Activated CD8-positive, alpha-beta memory T cell treated with anti-CD3 and anti-CD28 coated beads for 24 hours (primary cell): ENCODE measurements at places on chromosomes 2 and 18.

- DNase-seq = no peak
These were observed 245.6 kb downstream of the HDAC4 start for GRCh38 chr2:239154971-239155805.

DNA sequence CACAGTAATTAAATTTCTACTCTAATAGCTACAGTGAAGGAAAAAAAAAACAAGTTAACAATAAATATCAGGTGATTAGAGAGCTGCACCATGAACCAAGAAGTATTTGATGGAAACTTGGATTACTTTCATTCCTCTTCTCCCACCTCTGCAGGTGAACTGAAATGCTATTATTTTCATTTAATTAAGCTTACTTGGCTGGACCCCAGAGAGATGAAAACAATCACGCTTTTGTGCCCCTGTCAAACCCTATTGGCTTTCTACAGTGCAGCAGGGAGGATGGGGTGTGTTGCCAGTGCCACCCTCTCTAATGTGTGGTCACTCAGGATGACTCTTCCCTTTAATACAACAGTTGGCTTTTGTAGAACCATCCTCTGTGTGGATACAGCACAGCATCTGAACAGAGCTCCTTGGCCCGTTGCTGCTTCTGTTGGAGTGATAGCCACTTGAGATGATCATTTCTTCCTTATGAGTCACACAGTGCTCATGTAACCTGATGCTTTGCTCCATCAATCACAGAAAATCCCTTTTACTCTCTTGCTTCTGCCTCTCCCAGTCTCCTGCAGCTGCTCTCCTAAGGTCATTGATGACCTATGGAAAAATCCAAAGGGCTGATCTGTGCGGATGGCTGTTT is 5.5 kb upstream of the ARL4C start:
- DNase-seq = no peak

- DNase-seq = no peak
These were observed 29.8 kb downstream of the BABAM2 start for GRCh38 chr2:27920148-27920885.

- no peak for DNase-seq
These were observed 1149.5 kb downstream of the DSC3 start for GRCh38 chr18:29892960-29893558.

DNA sequence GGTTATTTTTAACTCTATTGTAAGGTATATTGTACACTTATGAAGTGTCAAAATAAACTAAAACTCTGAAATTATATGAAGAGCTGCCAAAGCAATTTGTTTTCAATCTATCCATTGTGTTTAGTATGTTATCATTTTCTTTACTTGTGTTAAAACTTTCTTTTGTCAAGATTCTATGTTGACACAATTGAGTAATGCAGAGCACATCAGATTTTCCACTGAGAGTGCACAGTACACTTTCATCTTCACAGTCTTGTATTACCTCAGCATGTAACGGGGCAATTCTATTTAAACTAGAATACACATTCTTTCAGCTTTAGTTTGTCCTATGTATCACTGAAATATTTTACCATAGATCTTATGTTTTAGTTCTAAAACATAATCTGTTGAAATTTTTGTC is 304.4 kb upstream of the ZC3H15 start:
- DNase-seq = no peak

DNA sequence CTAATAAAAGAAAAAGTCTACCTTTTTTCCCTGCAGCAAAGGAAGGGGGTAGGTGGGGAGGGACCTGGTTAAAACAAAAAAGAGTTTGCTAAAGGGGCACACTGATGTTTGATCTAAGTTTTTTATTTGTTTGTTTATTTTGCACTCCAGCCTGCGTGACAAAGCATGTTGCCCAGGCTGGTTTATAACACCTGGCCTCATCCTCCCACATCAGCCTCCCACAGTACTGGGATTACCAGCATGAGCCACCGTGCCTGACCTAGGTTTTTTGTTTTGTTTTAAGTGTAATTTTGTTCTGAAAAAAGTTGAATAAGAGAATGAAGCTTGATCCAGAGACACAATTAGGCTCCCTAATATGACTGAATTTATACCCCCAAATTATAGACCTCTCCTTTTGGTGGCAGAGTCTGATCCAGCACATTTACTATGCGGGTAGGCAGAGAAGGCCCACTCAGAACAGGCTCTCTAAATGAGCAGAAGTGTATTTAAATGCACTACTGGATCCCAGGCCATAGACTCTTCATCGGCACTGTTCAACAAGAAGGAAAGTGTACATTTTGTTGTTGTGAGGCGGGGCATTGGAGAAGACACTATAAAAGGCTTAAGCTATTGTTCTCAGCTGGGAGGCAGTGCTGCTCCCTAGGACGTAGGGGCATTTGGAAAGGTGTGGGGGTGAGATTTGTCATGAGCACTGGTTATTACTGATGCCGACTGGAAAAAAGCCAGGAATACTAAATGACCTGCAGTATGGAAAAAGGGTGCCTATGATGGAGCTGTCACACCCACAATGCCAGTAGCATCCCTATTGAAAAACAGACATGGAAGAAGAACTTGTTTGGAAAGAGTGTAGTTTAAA is 32.4 kb downstream of the MRPS9 start:
- DNase-seq = no peak

GRCh38 chr2:111918383-111918806 is 20.0 kb downstream of the MERTK start:
- DNase-seq = no peak
